ENCODE measurements at places on chromosomes 1 and 21.

DNA sequence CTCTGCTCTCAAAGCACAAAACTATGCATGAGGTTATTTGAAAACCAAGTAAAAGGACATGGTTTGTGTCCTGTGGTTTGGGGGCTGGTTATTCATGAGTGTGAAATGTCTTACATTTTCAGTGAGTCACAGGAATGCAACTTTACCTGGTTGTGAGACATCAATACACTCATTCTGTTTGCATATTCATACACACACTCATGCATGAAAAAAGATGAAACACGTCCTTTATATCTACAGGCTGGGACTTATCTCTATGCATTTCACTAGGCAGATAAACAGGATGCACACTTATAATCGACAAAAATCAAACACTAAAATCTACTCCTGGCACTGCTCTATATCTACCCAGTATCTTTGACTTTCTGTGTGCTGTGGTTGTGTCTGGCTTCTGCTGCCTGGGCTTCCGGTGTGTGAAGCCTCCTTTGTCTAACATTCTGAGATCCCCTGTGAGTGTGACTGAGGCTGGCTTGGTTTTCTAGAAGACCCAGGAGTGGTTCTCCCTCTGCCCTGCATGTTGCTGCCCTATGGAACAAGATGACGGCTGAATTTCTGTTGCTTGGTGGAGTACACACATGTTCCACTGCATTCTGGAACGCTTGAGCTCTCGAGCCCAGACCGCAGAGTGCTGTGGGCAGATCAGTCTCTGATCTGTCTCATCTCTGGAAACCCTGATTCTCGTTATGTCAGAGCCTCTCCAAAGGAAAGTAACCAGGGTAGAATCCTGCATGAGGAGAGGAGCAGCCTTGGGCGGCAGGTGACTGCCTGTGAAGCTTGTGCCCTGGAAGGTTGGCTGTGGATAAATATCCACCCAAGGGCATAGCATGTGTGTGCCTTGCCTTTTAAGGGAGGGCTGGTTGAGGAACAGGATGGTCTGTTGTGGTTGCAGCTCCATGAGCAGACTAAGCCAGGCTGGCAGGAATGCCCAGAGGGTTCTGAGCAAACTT, 19.7 kb upstream of the FASLG start:
- DNase-seq, result no peak

- DNase-seq, result no peak
Observed at GRCh38 chr1:213446496-213446895, 395.5 kb downstream of the RPS6KC1 start.

DNA sequence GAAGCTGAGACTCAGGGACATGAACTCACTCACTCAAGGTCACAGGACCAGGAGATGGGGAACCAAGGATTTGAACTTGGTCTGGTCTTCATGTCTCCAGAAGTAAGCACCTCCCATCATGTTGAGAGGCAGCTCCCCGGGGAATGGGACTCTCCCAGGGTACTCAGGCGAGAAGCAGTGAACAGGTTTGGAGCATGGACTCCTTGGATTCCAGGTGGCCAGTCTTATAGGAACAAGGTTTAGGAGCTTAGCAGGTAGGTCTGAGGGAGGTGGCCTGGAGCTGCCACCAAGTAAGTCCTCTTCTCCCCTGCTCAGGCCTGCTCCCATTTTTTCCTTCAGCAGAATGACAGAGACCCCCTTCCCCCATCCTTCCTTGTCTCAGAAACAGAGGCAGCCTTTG, 14.9 kb upstream of the ARHGEF10L start:
- DNase-seq, result no peak

GRCh38 chr1:36463463-36463802, 751 bp downstream of the MRPS15 start:
- no peak for DNase-seq

DNA sequence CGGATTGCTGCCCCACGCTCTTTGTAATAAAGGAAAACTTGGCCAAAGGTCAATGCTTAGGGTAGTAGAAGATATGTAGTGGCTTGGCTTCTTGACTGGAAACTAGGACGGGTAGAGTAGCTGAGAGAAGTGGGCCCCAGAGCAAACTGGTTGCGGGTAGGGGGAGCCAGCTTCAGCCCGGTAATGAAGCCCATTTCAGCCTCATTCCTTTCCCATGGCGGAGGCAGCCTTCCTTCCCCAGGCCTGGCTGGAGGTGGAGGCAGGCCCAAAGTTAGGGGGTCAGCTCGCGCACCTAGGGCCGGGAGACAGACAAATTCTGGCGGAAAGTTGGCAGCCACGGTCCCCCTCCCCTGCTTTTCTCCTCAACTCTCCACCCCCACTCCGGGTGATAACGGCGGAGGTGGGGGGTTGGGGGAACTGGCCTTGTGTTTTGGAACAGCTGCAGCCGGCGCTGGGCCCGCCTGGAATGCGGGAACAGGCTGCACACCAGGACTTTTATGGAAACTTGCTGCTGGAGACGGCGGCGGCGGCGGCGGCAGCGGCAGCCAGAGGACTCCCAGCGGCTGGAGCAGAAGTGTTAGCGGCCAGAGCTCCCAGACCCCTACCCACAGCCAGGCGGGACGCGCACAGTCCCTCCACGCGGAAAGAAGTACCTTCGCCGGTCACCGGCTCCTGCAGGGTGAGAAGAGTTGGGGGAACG, at the start of gene NEXN:
TSS of gene NEXN (plus strand) at position 544 of the 700 bp plus-strand sequence. CDS start 27,483 bp downstream, outside the sequence.
- DNase-seq, result peak; percentile 81
